ENCODE measurements at places on chromosomes 6 and 20.

- DNase-seq: no peak
Measured at GRCh38 chr20:51064137-51064536, 41.2 kb upstream of the KCNG1 start.

DNA sequence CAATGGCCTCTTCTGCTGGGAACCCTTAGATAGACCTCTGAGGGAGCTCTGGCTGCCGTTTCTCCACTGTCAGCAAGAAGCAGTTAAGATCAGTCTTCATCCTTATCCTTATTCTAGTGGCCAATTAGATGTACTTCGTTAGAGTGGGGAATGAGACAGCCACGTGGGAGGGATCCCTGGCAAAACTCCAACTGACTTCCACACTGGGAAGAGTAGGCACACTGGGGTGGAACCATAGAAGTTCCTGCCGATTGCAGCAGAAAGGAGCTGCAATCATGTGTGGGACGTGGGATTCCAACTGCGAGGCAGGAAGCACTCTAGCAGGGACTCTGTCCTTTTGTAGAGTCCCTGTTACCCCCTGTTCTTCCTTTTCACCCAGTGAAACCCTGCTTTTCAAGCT lies 226.3 kb upstream of the RGS17 start:
- no peak for DNase-seq

- DNase-seq: no peak
Measured at GRCh38 chr20:24720957-24721356, 228.1 kb upstream of the CST7 start.

DNA sequence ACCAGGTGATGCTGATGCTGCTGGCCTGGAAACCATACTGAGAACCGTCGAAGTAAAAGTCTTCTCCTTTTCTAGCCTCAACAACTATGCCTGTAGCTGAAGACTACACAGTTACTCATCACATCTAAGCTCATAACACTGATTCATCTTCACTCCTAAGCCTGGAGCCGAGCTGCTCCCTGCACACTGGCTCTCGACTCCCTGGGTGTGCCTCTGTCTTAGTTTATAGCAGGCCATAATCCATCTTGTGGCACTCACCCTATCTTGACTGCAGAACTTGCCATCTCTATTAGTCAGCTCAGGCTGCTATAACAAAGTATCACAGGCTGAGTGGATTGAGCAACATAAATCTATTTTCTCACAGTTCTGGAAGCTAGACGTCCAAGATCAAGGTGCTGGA lies 191.0 kb downstream of the UNC5CL start:
- DNase-seq: no peak

DNA sequence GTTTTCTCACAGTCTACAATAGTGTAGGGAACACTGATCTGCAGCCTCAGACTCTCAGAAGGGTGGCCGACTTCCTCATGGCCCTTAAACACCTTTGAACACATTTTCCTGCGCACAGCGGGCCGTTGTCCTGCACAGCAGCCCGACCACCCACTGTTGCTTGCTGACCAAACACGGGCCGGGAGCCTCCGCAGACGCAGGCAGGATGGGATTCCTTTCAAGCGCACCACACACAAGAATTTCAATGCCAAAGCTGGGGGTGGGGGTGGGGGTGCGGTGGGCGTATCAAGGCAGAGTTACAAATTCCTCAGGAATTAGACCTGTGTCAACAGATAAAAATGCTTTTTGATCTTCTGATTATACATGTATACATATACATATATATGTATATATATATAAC lies 74.5 kb downstream of the HUS1B start:
- no peak for DNase-seq

DNA sequence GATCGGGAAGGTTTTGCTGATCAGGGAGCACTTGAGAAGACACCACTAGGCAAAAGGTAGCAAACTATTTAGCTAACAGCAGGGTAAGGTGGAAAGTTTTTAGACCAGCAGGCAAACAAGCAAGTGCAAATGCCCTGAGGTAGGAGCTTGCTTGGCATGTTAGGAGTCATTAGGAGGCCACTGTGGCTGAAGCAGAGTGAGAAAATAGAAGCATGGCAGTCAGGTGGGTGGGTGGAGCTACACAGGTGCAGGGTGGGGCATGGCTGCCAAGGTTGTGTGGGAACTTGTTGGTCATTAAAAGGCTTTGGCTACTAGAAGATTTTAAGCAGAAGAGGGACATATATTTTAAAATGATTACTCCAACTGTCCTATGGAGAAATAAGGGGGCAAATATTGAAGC lies 77.3 kb downstream of the EDN1 start:
- DNase-seq: no peak

Measured in pancreas (tissue), 10 donors.